Astrocyte of the hippocampus (primary cell): ENCODE measurements at places on chromosomes 7 and 10.

- peak; percentile 85 for DNase-seq
These were observed 41.9 kb downstream of the CDK1 start for GRCh38 chr10:60820093-60820754.

- DNase-seq: peak; percentile 38
These were observed 32.0 kb upstream of the MXI1 start for GRCh38 chr10:110175406-110175805.

DNA sequence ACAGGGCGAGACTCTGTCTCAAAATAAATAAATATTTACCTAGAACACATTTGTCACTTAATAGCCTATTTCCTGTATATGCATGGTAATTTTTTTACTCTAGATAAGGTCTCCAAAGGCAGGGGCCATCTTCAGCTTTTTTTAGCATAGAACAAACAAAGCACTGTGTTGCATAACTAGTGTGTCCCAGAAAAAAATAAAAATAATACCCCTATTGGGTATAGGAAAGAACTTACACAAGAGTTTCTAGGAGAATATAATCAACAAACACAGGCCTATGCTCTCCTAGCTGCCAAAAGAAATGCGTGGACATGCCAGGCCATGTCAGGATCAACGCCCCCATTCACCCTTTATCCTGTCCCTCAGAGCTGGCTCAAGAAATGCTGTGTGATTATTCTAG lies 103.6 kb downstream of the PARD3 start:
- DNase-seq: no peak

- DNase-seq: peak; percentile 77
These were observed 50.8 kb downstream of the ZRANB1 start for GRCh38 chr10:124992462-124993344.

GRCh38 chr10:83987216-83987615 lies 152.1 kb upstream of the GHITM start:
- DNase-seq: no peak

DNA sequence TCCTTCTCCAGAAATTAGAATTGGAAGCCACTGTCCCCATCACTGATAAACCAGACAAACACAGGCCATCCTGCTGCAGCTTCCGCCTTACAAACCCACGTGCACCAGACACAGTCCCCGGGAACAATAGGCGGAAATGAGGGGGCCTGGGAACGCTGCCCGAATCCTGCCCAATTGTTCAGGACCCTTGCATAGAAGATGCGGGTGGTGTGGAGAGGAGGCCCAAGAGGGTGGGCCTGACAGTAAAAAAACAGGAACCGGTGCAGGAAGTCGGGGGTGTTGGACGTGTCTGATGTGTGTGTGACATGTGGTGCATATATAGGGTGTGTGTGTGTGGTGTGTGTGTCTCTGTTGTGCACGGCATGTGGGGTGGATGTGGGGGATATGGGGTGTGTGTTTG lies 26.5 kb upstream of the CHST15 start:
- no peak for DNase-seq

DNA sequence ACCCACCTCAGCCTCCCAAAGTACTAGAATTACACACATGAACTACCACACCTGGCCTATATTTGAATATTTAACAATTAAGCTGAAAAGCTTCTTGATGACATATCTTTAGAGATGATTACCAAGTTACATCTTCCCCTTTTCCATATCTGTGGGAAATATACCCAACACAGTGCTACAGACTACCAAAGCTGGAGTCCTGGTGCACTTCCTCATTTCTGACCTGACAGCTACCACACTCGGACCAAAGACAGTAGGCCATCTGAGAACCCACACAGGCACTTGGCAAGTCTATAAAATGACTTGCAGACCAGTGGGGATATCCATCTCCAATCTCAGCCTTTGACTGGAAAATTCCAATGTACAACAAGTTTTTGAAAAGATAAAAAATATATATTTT lies 270.4 kb upstream of the KLF14 start:
- DNase-seq: no peak

GRCh38 chr7:113698556-113699220 lies 220.1 kb downstream of the PPP1R3A start:
- DNase-seq: peak; percentile 50

GRCh38 chr10:28722065-28722803 lies 44.9 kb downstream of the BAMBI start:
- peak; percentile 63 for DNase-seq

DNA sequence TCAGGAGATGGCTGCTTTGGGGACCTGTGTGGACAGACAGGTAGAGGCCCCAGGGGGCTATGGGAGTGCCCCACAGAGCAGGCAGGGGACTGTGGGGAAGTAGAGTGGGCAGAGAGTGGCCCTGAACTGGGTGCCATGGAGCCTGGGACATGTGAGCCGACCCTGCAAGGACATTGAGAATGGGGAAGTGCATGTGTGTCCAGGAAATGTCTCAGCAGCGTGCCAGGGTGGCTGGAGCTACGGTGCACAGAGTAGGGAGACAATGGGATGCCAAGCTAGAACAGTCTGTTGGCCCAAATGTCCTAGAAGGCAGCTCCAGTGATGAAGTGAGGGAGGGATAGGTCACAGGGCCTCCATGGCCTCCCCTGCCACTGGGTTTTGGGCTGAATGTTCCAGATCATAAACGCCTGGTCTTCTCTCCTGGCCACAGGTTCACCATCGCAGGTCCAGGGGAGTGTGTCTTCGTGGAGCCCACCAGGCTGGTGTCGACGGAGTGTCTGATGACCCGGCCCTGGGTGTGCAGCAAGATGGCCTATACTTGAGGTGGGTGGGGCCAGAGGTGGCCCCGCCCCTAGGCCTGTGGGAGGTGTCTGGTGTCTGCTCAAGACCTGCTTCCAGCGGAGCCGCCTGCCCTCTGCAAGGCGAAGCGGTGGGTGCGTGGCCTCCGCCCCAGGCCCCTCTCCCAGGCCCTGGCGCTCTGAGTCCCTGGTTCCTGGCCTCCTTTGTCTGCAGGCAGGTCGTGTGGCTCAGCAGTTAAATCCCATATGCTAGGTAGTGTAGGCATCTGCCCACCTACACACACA lies 20.5 kb downstream of the CLEC2L start:
- DNase-seq: no peak

- peak; percentile 50 for DNase-seq
These were observed 53.0 kb upstream of the SEMA3A start for GRCh38 chr7:84247591-84247990.

GRCh38 chr7:47153058-47153457 lies 428.9 kb downstream of the TNS3 start:
- DNase-seq: peak; percentile 87

DNA sequence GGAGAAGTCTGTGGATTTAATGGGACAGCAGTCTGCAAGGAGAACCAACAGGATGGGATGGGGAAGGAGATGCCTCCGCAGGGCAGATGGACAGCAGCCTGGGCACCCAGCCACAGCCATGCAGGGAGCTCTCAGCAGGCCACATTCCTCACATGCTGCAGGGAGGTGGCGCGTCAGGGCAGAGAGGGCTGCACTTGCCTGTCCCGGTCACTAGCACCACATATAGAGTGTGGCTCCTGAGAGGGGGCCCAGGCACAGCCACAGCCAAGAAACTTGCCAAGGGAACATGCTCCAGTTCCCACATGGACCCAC lies 86.8 kb upstream of the ZMIZ1 start:
- peak; percentile 55 for DNase-seq

GRCh38 chr7:75953431-75953830 lies 38.5 kb downstream of the POR start:
- DNase-seq: no peak

DNA sequence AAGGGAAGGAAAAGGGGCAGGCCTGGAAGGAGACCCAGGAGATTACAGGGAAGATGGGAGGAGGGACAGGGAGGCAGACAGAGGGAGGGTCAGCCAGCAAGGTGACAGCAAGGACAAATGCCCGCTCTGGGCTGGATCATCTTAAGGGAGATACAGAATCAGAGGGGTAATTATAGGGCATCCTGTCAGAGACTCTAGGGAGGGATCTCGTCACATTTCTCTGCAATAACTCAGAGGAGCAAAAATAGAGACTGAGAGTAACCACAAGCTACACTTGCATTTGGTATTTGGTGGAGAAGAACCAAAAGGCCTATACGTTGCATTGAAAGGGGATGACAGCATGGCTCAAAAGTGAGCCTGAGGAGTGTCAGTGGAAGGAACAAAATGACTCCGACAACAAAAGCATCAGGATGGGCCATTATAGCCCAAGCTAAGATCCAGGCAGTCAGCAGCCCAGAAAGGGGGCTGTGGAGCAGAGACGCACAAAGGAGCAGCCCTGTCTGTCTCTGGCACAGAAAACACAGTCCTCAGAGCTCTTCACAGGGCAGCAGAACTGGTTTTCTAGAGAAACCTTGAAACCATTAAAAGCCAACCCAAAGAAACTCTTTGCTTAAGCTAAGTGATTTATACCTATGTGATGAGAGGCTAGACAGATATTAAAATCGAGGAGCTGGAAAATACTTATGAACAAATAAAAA lies 430.2 kb upstream of the VSTM2A start:
- no peak for DNase-seq

DNA sequence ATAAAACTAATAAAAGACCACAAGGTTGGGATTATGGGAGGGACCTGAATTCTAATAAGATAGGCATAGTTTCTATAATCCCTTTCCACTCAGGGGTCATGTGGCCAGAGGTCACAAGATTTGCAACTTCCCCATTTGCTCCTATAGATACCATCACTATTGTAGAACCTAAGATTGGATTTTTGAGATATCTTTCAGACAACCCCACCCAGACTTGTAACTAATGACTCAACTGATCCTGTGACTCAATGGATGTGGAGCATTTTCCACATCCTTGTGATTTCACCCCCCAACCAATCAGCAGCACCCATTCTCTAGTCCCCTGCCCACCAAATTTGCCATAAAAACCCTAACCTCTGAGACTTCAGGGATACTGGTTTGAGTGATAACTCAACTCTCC lies 51.9 kb upstream of the PIK3AP1 start:
- DNase-seq: no peak

DNA sequence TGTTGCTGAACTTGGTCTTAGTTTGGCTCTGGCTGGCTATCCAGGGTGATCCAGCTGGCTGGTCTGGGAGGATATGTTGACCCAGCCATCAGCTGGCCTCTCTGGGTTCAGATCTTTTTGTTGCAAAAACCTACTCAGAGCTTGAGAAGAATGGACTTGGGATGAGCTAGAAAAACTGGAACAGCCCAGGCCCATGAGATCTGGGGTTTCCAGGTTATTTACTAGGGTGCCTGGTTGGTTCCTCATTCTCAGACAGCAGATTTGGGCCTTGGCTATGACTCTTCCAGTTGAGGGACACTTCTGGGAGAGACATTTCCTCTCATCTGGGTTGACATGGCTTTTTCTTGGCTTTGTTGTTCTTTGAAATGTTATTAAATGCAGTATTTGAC lies 116.6 kb downstream of the ADCY1 start:
- DNase-seq: no peak

DNA sequence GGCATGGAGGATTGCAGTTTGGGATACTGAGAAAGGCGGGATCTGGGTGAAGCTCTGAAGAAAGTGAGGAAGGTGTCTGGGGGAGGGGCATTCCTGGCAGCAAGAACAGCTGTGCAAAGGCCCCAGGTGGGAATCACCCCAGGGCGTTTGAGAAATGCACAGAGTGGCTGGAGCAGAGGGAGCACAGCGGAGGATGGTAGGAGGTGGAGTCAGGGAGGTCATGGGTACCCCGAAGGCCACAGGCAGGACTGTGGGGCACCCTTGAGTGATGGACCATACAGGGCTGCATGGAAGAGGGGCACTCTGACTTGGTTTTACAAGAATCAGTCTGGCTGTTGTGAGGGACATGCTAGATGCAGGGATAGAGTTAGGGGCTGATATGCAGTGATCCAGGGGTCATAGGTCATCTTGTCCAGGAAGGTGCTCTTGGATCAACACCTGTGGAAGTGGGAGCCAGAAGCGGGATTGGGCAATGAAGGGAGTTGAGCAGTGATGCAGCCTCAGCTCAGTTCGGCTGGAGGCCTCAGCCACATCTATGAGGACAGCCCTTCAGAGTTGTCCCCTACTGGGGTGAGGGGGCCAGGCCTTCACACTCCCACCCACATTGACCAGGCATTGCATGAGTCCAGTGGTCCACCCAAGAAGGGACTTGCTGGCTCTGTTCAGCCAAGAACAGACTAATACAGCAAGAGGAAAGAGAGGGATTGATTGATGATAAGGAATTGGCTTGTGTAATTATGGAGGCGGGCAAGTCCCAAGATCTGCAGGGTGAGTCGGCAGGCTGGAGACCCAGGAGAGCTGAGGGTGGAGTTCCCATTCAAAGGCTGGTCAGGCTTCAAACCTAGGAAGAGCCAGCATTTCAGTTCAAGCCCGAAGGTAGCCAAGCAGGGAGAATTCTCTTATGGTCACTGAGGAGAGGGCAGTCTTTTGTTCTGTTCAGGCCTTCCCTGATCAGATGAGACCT lies 48.7 kb downstream of the TSPAN15 start:
- no peak for DNase-seq

DNA sequence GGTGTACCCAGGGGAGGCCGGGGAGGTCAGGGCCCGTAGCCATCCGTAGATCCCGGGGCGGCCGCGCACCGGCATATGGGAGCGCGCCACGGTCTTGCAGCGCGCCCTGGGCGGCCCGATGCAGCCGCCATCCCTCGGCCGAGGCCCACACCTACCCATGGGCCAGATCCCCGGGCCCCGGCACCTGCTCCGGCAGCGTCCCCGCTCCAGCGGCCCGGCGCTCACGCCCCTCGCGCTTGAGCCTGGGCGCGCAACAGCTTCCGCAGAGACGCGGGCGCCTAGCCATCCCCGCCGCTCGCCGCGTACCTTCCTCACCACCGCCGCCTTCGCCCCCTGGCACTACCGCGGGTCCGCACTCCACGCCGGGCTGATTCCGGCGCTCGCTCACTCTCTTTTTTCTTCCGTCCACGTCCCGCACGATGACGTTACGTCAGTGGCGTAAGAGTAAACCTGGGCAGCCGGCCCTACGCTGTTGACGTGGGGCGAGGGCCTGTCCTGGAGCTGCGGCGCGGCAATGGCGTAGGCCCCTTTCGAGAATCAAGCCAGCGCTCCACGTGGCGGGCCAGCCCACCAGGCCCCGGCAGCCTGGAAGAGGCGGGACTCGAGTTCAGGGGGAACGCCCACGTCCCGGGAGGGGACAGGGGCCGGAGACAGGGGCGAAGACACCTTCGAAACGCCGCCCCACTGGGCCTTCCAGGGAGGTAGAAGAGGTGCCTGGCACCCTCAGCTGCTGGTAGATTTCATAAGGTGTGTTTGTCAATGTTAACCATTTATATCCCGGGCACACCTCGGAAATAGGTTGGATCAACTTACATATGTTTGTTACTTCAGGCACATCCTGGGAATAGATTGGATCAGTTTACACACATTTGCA lies at the start of gene ALDH18A1:
TSS of gene ALDH18A1 (minus strand) at position 421 of the 874 bp plus-strand sequence. CDS start 3,334 bp downstream, outside the sequence.
- DNase-seq: peak; percentile 97

DNA sequence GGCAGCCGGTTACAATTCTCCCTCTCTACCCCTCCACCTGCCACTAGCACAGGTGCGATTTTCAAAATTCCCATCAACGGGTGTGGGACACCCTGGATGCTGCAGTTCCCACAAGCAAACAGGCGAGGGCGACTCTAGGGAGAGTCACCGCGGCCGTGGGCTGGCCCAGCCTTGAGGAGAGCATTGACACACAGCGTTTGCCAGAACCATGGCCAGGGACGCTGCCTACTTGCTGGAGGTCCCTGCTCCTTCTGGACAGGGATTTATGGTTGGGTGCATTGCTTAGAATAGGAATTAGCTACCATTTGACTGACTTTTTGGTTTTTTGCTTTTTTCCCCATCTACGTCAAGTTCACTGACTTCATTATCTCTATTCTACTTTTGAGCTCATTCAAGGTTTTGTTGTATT lies 19.0 kb upstream of the CLDN4 start:
- peak; percentile 69 for DNase-seq
